ENCODE measurements at places on chromosomes 11 and 22. TPM values are rescaled to one million over a fixed set of nuclear protein-coding genes. Genes with fewer than 3 reads are reported as not detected.

- DNase-seq = no peak
These were observed 18.7 kb downstream of the ALG12 start for GRCh38 chr22:49899530-49899929.

GRCh38 chr11:12702999-12703453 lies 28.8 kb downstream of the TEAD1 start:
- DNase-seq = no peak

Gene RHOD
- total RNA-seq = 6.5 TPM

- no peak for DNase-seq
These were observed 126.1 kb downstream of the LRRC4C start for GRCh38 chr11:41333357-41333756.

- DNase-seq = no peak
These were observed 37.0 kb downstream of the NEAT1 start for GRCh38 chr11:65459552-65459951.

DNA sequence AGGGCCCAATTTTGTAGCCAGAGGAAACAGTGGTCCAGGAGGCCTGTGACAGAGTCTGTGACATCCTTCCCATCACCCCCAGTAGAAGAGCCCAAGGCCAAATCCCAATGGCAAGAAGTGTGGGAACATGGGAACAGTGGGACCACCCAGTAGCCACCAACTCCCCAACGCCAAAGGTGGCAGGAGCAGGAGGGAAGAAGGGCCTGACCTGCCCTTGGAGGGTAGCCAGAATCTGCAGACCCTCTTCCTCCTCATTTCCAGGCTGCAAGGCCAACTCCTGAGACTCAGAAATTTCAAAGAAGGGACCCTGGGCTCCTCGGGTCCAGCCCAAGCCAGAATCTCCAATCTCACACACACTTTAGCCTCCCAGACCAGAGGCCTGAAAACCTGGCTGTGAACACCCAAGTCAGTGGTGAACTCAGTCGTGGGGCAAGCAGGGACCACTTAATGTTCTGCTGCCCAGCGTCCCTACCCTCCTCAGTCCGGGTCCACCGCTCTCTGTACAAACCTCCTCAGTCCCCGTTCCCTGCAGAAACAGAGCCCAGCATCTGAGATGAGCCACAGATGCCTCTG lies 6.2 kb downstream of the RAB3IL1 start:
- no peak for DNase-seq

GRCh38 chr22:24445481-24446259 lies 18.3 kb downstream of the ADORA2A start:
- DNase-seq = no peak

Gene THOC5
- 55.2 TPM for total RNA-seq

Gene VSIG10L2
- not detected for total RNA-seq

Gene APOL4
- total RNA-seq = not detected

GRCh38 chr11:34792814-34793258 lies 123.3 kb downstream of the APIP start:
- no peak for DNase-seq

GRCh38 chr11:120034881-120035630 lies 102.9 kb downstream of the TRIM29 start:
- no peak for DNase-seq

GRCh38 chr11:37230865-37231264 lies 632.8 kb upstream of the RAG2 start:
- DNase-seq = no peak
